ENCODE measurements at places on chromosomes 6 and 20.

GRCh38 chr20:9476174-9476573 lies 38.2 kb upstream of the LAMP5 start:
- DNase-seq: peak; percentile 20

GRCh38 chr6:19759117-19759880 lies 77.9 kb upstream of the ID4 start:
- DNase-seq: no peak

GRCh38 chr6:31402324-31403282 lies 792 bp upstream of the MICA start:
- DNase-seq: no peak

GRCh38 chr6:100704961-100705360 lies 176.2 kb downstream of the ASCC3 start:
- no peak for DNase-seq

GRCh38 chr20:20022498-20022897 lies 5.3 kb downstream of the NAA20 start:
- DNase-seq: no peak

- DNase-seq: no peak
Observed at GRCh38 chr6:156821707-156822106, 44.5 kb downstream of the ARID1B start.

- DNase-seq: no peak
Observed at GRCh38 chr20:896501-897025, 19.6 kb downstream of the ANGPT4 start.

GRCh38 chr20:47205577-47206123 lies 150.8 kb downstream of the ZMYND8 start:
- DNase-seq: peak; percentile 65

DNA sequence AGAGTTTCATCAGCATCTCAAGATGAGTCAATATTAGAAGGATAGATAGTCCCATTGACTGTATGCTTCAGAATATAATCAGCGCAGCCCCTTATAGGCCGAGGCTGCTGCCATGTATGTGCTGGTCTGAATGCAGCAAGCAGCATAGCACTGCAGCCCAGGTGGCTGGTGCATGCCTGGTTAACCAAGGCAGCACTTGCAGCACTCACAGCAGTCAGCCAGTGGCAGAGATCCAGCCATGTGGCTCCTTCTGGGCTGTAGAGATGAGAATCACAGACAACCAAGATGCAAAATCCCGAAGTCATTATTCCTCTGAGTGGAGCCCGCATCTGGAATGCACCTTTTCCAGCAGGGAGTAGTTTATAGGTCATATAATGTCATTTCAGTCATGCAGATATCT lies 251.9 kb downstream of the UST start:
- no peak for DNase-seq

DNA sequence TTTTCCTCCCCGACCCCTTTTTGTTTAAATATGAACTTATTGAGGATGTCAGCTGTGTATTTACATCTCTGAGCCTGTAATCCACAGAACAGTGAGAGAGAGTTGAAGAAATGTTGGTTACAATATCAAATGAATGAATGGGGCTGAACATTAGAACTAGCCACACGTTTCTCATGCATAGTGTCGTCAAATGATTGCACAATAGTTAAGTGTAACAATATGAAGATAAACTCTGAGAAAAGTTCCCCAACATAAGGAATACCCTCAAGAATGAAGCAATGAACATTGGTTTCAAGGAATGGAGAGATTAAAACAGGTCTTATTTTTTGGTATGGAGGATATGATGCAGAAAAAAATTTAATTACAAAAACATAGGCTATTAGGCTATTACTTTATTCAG lies 100.5 kb upstream of the DTNBP1 start:
- DNase-seq: no peak

- no peak for DNase-seq
Observed at GRCh38 chr6:42727627-42728026, 5.2 kb upstream of the PRPH2 start.

- peak; percentile 49 for DNase-seq
Observed at GRCh38 chr6:134238960-134239795, 78.7 kb downstream of the SGK1 start.

DNA sequence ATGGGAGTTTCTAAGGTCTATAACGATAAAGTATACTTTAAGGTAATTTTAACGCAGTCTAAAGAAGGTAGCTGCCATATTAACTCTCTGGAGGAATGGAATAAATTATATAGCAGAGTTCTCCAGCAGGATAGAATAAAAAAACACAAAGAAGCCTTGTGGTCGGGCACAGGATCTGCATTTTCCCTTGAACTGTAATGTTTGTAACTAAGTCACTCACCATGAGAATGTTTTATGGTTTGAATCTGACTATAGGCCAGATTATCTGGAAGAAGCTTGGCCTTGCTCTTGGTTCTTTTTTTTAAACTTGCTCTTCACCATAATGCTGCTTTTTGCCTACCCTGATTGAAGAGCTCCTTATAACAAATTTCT lies 238.8 kb upstream of the NOX3 start:
- no peak for DNase-seq

- DNase-seq: no peak
Observed at GRCh38 chr20:46359233-46359751, 47.1 kb downstream of the ELMO2 start.

GRCh38 chr6:82441047-82441855 lies 77.6 kb downstream of the TPBG start:
- no peak for DNase-seq

DNA sequence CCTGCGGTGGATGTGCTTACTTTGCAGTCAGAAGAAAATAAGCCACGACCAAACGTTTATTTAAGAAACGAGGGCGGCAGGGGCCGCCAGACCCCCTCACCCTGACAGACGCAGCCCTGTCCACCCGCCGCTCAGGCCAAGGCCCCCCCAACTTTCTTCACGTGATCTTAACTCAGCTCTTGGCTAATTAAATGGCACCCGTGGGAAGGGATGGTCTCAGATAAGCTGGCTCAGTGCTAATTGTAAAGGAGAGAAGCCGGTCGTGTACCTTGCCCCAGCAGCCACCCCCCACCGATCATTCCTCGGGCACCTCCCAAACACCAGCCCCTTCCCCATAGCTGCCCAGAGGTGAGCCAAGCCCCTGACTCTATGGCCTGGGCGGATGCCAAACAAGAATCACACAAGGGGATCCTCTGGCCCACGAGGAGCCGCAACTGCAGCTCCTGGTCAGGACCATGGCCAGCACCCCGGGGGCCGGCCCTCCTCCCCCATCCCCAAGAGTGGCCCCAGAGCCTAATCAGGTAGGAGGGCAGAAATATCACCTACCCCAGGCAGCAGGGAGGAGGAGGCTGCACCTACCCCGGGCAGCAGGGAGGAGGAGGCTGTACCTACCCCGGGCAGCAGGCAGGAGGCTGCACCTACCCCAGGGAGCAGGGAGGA lies 11.2 kb downstream of the KCNQ2 start:
- DNase-seq: no peak

DNA sequence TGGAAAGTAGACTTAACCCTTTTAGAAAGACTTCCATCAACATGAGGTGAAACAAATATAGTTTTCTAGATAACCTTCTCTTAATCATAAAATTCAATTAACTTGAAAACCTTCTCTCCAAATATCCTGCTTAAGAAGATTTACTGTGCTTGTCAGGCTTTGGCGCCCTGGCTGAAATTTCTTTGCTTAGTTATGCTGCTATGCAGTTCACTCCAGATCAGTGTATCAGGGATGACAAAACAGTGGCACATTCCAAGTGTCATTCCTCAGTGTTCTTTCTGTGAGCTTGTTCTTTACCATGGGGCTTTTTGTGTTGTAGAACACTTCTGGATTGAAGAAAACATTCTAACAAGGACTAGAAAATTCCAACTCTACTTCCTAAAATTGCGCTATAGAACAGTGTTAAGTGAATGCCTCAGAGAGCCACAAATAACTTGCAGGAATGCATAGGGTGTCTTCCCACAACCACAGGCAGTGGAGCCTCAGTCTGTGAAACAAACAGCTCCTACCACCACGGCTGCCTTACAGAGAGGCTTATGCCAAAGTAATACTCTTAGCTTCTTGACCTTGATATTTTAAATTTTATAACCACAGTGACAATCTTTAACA lies 443.6 kb downstream of the CDC5L start:
- DNase-seq: no peak

GRCh38 chr6:36499918-36500317 lies 47.4 kb downstream of the STK38 start:
- DNase-seq: no peak

- no peak for DNase-seq
Observed at GRCh38 chr20:41171736-41172295, 34.5 kb downstream of the PLCG1 start.

DNA sequence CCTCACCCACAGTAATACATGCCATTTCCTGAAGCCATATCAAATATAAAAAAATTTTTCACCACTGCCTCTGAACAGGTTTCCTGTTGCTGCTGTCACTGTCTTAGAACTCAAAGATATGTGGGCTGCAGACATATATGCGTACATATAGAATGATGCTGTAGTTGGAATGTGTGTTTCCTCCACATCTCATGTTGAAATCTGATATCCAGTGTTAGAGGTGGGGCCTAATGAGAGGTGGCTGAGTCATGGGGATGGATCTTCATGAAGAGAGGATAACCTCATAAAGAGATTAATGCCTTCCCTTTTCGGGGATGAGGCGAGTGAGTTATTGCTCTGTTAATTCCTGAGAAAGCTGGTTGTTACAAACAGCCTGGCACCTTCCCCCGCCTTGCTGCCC lies 7.7 kb upstream of the SCP2D1 start:
- DNase-seq: no peak

GRCh38 chr6:74058606-74059005 lies 362.6 kb downstream of the CD109 start:
- DNase-seq: no peak

DNA sequence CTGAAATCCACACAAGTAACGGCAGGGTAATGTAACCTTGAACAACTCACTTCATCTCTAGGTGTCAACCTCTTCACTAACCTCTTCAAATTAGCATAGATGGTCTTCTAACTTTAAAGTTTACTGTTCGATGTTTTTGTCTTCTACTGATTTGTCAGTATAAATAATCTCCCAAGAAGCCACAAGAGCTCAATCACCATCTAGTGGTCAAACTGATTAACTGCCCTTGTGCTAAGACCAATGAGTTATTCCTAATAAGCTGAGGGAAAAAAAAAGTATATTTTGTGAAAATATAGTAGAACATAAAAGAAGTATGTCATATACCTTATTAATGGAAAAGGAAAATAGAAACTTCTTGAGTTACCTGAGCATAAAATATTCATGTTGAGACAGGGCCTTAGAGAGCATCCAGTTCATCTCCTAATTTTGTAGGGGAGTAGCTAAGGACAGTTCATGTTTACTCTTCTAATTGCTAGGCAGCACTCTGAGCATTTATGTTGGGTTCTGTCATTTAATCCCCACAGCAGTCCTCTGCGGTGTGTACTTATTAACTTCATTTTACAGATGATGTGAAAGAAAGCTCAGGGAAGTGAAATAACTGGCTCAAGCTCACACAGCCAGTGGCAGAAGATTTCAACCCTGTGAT lies 317.1 kb downstream of the ESR1 start:
- DNase-seq: no peak

- DNase-seq: no peak
Observed at GRCh38 chr6:158923805-158924498, 76.0 kb downstream of the RSPH3 start.

GRCh38 chr6:3175715-3176402 lies 18.5 kb upstream of the TUBB2A start:
- no peak for DNase-seq

GRCh38 chr6:35782424-35782823 lies 1.6 kb downstream of the CLPSL1 start:
- DNase-seq: peak; percentile 69

GRCh38 chr20:52167232-52167840 lies 24.2 kb downstream of the ZFP64 start:
- no peak for DNase-seq

Data from BE2C (cell line).